ENCODE measurements at places on chromosomes 13 and 19.
A peak's percentile ranks its signal among the peaks of the same experiment; 100 is the strongest.

GRCh38 chr19:17220207-17220758, 5.1 kb downstream of the USE1 start:
- peak; percentile 87 for DNase-seq

DNA sequence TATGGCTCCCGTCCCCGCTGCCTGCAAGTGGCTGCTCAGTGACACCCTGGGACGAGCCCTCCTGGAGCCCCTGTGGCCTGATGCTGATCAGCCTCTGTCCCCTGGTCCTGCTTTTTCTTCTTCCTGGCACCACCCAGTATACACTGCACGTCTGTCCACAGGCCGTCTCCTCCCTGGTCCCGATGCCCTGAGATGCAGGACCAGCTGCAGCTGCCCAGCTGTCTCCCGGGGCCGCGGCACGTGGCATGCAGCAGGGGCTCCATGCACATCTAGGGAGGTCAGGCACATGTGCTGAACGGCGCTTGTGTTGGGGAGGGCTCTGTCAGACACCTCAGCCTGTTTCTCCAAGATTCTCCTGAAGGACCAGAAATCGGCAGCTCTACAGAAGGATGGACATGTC, 30.2 kb downstream of the ZFR2 start:
- DNase-seq: no peak

DNA sequence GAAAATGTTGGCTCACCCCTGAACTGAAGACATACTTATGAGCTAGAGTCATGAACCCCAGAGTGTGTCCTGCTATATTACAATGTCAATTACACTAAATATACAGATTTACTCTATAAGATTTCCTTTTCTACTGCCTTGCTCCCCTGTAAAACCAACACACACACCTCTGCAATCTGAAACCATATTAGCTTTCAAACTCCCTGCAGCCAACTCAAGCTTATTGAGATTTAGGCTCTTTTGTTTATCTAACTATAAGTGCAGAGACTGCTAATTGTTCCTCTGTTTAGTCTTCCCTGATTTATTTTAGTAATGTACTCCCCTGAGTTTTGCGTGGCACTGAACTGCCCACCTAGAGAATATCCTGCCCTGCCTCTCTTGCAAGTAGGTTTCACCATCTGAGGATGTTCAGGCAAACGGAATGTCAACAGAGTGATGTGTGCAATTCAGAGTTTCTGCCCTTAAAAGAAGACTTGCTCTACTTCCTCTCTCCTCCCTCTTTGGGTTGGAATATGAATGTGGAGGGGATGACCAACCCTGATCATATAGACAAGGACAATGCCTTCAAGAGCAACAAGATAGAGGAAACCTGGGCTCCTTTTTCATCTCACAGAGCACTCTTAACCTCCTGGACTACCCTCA, 22.3 kb downstream of the FAM216B start:
- peak; percentile 64 for DNase-seq

- DNase-seq: no peak
These were observed 6.5 kb downstream of the SOX1 start for GRCh38 chr13:112073245-112074138.

DNA sequence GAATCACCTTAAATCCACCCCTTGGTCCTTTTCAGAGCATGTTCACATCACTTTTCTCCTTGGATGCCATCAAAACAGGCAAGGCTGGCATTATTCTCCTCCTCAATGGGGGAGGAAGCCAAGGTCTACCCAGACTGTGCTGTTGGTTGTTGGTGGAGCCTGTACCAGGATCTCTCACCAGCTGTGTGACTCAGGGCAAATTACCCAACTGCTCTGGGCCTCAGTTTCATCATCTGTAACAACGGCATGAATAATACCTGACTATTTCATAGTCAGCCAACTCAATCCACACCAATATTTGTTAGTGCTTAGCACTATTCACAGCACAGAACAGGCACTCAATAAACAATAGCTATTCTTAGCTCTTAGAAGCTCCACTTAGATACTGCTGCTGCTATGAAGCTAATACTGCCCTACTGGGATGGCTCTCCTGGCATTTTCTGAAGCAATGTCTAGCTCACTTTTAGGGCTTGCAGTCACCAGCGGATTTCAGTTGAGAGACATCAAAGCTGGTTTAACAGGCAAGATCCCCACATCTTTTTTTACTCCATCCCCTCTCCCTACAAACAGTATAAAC, 116.9 kb downstream of the CCNA1 start:
- no peak for DNase-seq

- DNase-seq: no peak
These were observed 93.2 kb upstream of the SERP2 start for GRCh38 chr13:44280456-44280855.

GRCh38 chr19:30783212-30783611, 411.0 kb downstream of the ZNF536 start:
- no peak for DNase-seq

- DNase-seq: no peak
These were observed 229.3 kb upstream of the EDNRB start for GRCh38 chr13:78147905-78148304.

DNA sequence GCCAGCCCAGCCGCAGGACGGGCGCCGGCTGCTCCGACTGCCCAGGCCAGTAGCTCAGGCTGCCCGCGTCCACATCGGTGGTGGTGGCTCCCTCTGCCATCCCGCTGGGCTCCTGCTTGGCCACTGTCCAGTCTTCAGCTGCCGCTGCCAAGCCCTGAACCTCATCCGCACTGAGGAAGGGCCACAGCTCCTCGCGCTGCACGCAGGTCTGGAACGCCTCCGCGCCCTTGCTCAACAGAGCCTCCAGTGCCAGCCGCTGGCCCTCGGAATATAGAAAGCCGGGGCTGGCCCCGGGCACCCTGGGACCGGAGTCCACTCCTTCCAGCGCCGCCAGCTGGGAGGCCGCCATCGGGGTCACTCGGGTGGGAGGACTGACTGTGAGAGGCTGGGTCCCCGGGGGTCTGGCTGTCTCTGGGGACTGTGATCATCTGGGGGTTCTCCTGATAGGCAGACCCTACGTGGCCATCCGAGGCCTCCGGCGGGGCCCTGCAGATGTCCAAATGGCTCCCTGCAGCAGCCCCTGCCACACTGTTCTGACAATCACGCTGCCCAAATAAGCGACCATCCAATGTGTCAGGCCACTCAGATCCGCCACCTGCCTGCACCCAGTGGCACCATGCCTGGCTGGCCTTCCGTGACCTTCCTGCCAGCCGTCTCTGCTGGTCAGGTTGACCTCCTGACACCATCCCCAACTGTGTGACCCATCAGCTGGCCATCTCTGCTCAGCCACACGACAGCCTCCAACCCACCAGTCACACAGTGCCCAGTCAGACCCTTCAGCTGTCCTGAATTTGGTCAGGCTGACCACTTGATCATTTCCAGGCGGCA, 1.6 kb downstream of the FAM83E start:
- DNase-seq: no peak

DNA sequence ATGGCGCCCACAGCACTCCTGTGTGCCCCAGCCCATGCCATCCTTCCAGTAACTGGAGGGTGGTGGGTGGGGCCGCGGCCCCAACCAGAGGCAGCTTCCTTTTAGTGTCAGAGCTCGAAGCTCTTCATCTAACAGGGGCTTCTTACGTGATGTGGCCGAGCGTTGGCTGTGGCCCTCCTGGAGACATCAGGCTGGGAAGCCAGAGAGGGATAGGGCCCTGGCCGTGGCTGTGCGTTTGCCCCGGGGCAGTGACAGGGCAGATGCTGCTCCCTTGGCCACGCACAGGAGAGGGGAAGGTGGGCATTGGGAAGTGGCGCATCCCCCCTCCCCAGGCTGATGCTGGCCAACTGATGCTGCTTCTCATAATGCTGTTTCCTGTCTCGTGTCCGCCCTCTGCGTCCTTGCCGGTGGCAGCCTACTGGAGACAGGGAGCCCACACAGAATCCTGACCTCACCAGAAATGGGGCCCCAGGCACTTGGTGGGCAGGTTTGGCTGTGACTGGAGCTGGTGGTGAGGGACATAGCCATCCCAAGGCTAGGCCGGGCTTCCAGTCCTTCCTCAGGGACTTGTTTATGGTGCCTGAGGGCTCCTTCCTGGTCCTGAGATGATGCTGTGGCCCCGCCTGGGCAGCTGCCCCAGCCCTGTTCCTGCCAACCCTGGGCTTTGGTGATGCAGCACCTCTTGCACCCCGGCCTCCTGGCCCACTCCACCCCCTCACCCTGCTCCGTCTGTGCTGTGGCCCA, 34.3 kb downstream of the ATP4B start:
- peak; percentile 18 for DNase-seq

DNA sequence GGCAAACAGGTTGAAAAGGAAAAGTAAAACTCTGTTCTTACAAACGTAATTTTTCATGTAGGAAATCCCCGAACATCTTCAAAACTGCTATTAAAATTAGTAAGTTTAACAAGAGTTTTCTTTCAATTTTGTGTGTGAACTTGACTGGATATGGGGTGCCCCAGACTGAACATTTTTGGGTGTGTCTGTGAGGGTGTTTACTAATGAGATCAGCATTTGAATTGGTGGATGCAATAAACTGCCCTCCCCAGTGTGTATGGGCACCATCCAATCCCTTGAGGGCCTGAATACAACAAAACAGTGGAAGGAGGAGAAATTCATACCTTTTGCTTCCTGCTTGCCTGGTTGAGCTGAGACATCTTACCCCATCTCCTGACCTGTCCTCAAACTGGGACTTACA, 11.8 kb downstream of the HAUS8 start:
- DNase-seq: no peak

DNA sequence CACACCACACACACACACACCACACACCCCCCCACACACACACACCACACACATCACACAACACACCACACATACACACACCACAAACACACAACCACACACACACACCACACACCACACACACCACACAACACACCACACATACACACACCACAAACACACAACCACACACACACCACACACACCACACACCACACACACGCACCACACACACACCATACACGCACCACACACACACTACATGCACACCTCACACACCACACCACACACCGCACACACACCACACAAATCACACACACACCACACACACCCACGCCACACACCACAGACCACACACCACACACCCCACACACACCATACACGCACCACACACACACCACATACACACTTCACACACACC, 83.5 kb downstream of the ZNF557 start:
- DNase-seq: no peak

All from MV-4-11 (cell line).